Activated CD4-positive, CD25-positive, alpha-beta regulatory T cell treated with anti-CD3 and anti-CD28 coated beads, Interleukin-2, amount 50 U/mL, for 24 hours (primary cell): ENCODE measurements at places on chromosomes 12 and 14.
A peak's percentile ranks its signal among the peaks of the same experiment; 100 is the strongest.

DNA sequence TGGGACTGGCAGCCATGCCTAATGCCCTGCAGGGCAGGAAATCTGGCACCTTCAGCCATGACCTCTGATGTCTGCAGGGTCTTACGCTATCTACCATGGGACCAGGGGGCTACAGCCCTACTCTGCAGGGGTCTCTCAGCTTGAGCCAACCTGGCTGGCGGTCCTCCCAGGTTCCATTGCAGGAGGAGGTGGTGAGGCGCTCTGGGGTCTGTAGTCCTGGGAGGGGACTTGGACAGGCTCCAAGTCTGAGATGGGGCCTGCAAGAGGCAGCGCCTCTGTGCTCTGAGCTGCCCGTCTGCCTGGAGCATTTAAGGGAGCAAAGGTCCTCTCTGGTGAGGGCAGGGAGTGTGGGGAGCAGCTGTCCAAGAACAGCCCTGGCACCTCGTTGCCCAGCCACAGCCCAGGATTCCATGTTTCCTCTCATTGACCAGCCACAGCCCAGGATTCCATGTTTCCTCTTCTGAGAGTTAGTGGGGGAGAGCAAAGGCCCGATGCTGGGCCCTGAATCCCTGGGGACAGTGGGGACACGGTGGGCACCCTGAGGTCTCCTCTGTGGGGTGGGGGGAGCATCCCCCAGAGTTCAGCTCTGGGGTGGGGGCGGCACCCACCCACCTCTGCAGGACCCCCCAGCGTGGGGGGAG is 655 bp downstream of the PLD4 start:
- no peak for ATAC-seq

GRCh38 chr14:23483236-23483854 is 13.8 kb downstream of the NGDN start:
- ATAC-seq = no peak

DNA sequence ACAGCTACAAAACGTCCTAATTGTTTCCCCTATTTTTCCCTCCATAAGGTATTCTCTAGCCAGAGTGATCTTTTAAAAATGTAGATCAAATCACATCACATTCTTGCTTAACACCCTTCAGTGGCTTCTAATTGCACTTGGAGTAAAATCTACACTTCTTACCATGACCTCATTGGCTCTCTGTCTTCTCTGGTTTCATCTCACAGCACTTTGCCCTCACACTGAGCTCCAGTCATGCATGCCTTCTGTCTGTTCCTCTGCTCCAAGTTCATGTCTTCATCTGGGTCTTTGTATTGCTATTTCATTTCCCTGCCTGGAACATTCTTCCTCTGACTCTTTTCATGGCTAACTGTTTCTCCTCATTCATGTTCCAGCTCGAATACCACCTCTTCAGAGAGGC is 220.4 kb upstream of the GARIN6 start:
- no peak for ATAC-seq

- no peak for ATAC-seq
Observed at GRCh38 chr14:69666112-69666511, 54.7 kb downstream of the SUSD6 start.

DNA sequence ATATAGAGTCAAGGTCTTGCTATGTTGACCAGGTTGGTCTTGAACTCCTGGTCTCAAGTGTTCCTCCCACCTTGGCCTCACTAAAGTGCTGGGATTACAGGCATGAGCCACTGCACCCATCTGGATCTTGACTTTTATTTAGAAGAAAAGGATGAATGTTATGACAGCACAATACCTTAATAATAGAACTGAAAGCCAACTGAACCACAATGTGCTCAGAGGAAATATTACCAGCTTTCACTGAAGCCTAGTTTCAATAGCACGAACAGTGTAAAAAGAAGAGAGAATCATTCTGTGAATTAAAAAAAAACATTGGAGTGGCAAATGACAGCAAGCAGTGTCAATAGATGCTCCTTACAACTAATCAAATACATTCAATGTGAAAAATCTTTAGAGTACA is 239.2 kb upstream of the RMST start:
- ATAC-seq = no peak

DNA sequence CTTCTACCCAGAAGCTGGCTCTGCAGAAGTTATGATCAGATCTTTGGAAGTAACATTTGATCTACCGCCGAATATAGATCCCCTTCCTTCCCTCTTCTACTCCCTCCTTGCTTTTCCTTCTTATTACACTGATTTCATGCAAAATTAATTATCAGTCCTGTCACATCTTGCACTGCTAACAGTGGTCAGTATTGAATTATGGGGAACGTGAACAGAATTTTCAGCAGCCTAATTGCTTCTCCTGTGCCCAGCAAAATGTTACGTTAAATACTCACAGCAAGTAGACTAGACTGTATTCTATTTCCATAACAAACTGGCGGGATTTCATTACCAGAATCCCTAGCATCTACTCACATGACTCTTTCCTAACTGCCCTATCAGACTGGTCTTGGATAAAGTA is 596.9 kb downstream of the DIO2 start:
- ATAC-seq = no peak

DNA sequence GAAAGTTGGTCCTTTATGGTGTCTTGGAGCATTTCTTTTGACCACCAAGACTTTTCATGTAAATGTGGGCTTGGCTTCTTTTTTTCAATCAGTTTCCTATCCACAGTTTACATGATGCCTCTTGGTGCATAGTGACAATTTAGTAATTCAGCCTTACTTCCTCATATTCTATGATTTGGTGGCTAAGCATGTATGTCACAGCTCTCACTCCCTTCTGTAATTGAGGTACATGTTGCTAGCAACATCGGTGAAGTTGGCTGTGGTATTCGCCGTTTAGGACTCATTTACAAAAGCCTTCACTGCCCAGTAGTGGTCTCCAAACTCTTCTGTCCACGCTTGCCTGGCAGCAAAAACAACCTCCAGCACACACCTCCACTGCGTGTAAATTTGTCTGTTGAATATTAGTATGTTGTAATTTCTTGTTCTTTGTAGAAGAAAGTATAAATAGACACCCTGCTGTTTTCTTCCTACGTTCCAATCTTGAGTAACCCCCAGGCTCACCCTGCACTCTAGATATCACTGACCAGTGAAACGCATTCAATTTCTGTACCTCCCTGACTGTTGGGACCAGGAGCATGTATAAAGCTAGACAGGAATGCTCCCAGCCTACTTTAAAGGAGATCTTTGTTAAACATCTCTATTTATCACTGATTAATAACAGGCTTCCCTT is 90.4 kb downstream of the PPP2R5C start:
- no peak for ATAC-seq

GRCh38 chr14:49880267-49881064 is 12.4 kb upstream of the ARF6 start:
- no peak for ATAC-seq

GRCh38 chr14:69237142-69237541 is 22.8 kb upstream of the GALNT16 start:
- ATAC-seq = no peak

GRCh38 chr12:113414519-113415038 is 7.6 kb upstream of the SDSL start:
- no peak for ATAC-seq

DNA sequence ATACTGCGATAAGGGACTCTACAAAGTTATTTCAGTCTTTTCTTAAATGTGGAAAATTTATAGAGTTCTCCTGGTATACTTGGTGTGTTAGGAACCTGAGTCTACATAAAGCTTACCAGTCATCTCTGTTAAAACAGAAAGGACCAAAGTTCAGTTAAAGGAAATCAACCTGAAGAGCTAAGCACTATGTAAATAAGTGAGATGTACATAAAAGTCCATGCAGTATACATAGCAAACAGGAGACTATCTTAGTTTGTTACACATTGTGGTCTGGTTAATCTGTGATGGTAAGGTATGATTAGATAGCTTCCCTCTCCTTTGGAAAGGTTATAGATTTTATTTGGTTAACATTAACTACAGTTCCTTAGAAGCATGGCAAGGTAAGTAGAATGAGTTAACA is 75.9 kb downstream of the ATP2B1 start:
- ATAC-seq = no peak

- ATAC-seq = no peak
Observed at GRCh38 chr14:88588081-88588480, 25.2 kb downstream of the ZC3H14 start.

DNA sequence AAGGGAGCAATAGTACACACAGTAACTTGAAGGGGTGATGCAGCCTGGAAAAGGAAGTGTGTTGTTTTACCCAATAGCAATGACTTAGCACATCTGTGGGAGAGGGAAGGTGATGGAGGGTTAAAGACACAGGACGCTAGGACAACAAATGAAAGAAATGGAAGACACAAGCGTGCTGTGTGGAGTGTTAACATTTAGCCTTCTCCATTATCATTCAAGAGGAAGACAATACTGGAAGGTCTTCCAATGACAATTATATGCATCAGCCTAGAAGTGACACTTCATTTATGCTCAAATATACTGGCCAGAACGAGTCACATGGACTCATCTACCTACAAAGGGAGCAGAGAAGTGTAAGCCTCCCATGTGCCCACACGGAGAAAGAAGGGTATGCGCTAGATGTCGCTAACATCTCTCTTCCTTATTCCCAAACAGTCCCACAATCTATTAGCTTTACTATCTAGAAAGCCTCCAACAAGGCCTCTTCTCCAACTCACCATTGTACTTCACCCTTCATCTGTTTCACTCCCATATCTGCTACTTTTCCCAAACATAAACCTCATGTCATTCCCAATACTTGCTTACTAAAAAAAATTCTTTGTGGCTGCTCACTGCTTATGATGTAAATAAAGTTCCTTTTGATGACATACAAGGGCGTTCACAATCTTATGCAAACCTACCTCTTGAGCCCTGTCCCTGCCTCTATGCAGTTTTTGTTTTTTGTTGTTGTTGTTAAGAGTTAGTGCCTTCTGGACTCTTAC is 20.3 kb downstream of the PPM1H start:
- ATAC-seq = no peak

DNA sequence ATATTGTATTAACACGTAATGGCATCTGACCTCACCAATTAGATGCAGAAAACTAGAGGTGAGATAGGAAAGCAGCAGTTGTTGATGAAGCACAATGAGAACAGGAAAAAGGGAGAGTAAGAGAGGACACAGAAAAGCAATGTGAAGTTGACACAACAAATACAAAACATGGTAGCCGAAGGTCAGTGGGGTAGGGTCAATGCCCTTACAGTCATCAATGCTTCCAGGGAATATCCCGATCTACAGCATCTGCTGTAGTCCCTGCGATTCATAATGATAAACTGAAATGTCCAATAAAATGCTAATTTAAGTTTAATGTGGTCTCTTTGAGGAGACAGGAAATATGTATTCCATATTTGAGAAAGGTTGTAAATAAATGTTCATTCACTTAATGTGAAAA is 2.9 kb upstream of the COL2A1 start:
- no peak for ATAC-seq

DNA sequence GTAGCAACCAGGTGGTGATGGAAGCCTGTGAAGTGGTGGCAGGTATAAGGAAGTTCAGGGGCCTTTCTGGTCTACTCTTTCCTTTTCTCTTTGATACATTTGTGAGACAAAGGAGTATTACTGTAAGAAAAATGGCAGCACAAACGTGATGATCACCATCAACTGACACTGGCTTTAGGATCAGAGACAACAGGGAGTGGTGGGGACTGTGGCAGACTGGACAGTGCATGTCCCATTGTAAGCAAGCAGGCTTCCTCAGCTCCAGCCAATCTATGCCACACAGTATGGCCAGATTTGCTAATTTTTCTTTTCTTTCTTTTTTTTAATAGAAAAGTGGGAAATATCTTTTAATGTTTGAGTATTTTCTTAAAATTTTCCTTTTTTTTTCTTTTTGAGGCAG is 19.0 kb upstream of the IFT81 start:
- no peak for ATAC-seq

DNA sequence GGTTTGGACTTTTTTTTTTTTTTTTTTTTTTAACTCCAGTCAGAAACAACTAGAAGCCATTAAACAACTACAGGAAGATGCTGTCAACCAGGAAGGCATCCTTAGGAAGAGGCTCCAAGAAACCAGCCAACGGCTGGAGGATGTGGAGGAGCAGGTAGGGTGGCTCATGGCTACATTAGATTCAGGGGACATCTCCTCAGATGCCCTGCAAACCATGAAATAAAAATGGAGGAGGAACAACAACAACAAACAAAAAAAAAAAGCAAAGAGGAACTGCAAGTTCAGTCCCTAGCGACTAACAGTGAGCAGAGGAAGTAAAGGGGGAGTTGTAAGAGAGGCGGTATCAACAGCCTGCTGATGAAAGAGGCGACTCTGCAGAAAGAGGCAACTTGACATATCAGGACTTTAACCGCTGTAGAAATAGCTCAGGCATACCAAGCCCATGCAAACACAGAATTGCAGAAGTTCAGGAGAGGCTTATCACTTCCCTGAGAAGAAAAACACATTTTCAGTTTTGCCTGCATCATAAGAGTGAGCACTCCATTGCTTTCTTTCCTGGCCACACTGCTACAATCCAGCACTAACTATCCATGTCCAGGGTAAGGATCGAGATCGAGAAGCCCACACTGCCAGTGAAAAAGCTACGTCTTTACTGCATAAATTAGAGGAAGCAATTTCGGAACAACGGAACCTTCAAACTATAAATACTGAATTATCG is 103.5 kb upstream of the BCAT1 start:
- peak; percentile 41 for ATAC-seq

DNA sequence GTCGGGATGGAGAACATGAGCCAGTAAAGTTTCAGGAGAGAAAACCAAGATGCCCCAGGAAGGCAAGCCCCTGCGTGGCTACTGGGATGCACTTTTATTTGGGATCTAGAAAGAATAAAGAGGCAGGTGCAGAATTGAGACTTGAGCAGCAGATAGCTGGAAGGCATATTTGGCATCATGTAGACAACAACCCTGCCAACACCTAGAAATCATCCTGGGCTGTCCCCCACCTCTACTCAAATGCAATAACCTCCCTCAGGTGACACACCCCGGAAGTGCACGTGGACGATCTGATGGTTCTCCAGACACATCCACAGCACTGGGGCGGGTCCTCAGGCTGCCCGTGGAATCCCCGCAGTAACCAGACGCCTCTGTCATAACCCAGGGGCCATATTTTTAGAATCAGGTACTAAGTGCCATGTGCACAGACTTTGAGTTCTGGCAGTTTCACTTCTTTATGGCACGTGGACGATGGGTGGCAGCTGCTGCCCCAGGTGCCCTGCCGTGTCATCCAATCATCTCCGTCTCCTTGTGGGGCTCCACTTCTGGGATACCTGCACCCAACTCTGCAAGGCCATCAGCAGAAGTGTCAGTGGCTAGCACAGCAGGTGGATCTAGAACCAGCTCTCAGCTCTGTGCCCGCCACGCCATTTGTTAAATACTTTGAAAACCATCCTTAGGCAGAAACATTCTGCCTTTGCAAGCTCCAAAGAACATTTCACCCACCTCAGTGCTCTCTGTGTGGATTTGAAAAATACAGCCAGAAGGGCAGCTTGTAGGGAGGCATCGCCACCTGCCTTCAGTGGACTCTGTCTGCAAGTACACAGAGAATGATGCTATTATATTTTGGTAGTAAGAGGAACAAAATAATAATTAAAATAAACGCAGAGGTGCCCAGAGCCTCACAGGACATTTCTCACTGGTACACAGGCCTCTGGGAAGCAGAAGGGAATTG is 771.7 kb upstream of the TMEM132C start:
- no peak for ATAC-seq

DNA sequence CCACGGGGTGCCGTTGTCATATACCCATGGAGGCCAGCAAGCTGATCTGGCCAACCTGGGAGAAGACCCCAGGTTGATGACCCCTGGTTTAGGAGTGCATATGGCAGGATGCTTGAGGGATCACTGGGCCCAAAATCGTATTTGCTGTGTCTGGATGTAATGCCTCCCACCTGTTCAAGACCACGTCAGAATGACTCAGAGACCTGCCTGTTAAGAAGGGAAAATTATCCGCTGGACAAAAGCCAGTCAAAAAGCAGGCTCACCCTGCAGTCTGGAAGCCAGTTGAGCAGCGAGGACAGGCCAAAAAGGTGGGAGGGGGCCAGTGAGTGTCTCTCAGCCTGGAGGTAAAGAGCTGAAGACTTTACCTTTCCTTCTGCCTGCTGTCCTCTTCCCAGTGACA is 449.2 kb downstream of the DPF3 start:
- ATAC-seq = no peak
